ENCODE measurements at places on chromosomes 5 and 9.

DNA sequence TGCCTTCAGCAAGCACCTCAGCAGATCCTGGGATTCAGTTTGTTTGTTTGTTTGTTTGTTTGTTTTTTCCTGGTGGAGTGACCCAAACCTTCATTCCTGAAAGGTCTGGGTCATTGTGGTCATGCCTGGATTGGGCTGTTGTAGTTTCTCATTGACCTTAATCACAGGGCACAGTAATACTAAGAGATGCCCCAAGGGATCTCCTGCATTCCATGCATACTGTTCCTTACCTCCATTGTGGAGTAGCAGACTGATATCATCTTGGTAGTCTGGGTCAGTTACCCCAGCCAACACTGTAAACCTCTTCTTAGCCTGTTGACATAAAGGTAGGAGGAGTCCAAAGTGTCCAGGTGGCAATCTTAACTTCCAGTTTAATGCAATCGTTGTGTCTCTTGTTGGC is 1466.7 kb upstream of the CDH9 start:
- DNase-seq: no peak

DNA sequence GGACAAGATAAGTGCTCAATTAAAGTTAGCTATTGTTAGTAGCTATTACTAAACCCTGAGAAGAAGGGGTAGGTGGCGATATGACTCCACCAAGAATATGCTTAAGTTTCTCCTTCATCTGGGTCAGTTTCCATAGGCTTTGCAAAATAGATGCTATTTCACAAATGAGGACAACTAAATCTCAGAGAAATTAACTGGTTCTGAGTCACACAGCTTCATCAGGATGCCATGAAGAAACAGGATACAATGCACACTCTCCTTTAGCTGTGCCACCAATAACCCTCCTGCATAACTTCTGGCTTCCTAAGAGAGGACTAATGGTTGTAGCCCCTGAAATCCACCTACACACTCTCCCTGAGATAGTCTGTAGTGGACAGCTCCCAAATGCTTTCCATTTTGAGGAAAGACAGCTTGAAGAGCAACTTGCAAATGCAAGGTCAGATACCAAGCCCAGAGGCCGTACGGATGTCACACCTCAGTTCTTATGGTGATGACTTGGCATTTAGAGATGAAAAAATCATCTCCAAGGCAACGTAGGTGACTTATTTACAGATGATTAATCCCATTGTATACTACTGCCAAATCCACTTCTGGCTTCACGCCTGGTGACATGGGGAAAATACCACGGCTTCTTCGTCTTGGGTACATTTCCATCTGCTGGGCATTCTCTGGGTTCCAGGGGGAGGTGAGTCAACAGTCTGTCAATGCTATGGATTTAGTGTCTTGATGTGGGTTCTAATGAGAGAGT is 251.4 kb upstream of the IL12B start:
- DNase-seq: no peak

DNA sequence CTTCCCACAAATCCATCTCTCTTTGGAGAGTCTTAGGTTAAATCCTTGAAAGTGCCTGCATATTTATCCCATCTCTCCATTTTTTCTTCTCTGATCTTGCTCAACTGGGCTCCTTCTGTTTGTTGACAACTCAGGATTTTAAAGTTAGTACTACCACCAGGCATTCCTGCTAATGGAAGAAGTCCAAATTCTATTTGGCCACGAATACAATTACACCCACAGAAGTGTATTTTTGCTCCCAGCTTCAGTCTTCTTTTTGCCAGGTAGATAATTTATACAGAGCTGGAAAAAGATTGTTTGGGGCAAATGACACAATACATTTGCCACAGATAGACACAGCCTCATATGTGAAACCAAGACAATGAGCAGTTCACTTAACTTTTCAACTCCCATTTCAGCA is 74.8 kb downstream of the CETN3 start:
- no peak for DNase-seq

DNA sequence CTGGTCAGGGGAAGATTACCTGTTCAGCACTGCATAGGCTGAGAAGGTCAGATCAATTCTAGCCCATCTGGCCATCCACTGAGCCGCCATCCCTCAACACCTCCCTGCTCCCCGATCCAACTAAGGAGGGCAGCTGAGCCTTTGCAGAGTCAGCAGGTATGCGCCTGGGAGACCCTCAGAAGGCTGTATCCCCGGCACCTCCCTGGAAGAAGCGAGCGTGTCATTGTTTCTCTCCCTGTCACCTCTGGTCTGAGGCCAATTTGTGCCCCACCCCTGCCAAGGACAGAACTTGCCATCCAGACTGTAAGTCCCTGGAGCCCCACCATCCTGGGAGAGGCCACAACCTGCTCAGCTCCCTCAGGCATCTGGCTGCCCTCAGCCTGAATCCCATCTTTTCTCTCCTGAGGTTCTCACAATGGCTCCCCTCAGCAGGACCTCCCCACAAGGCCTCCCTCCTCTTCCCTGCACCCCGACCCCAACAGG is 2.6 kb downstream of the CLTB start:
- DNase-seq: no peak

GRCh38 chr9:97578846-97579245 is 54.3 kb downstream of the TSTD2 start:
- no peak for DNase-seq

GRCh38 chr9:112061152-112061740 is 113.9 kb downstream of the SUSD1 start:
- DNase-seq: no peak

DNA sequence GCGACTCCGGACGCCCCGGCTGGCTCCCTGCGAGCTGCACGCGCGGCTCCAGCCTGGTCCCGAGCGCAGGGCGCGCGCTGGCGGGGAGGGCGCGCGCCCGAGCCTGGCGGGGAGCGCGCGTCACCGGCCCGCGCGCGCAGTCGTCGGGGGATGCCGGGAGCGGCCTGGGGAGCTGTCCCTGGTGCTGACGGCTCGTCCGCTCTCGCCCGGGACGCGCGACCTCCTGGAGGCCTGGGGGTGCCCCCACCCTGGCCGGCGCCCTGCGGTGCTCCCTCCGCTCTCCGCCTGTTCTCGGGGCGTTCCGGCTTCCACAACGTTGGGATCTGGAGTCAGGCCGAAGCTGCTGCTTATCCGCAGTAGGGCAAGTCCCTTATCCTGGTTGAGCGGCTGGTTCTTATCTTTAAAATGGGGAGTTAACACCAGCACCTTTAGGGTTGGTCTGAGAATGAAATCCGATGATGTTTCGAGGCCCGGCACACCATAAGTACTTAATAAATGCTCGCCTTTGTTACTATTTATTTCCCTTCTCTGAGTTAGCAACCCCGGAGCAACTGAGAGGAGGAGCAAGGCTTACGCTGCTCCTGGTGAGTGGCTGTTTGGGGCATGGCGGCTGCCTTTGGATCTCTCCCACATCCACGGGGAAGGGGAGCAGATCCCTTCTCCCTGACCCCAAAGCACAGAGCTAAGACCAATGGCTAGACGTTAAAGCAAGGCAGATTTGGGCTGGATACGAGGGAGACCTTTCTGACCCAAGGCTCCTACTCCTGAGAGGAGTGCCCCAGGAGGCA is at the start of gene FAM163B:
Gene FAM163B, minus strand, starts transcription at position 79 of the 788 bp plus-strand sequence. CDS start 29,166 bp downstream, outside the sequence.
- DNase-seq: no peak

DNA sequence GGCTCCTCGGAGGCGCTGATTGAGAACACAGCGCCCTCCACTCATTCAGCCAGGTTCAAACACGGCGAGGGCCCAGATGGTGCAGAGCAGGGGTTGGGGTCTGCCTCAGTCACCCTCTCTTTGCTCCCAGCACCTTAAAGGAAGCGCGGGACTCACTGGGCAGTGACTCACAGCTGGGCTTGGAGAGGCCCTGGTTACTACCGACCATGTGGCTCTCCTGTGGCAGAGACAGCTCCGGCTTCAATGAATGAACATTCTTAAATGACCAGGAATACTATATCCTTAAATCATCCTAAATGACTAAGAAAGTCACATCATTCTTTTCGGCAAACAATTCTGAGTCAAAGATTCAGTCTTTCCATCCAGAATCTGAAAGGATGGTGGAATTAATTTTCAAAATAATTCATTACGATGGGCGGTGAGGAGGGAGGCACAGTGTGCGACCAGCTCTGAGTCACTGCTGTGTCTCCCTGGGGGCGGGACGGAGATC is 1.6 kb upstream of the INPP5E start:
- no peak for DNase-seq

DNA sequence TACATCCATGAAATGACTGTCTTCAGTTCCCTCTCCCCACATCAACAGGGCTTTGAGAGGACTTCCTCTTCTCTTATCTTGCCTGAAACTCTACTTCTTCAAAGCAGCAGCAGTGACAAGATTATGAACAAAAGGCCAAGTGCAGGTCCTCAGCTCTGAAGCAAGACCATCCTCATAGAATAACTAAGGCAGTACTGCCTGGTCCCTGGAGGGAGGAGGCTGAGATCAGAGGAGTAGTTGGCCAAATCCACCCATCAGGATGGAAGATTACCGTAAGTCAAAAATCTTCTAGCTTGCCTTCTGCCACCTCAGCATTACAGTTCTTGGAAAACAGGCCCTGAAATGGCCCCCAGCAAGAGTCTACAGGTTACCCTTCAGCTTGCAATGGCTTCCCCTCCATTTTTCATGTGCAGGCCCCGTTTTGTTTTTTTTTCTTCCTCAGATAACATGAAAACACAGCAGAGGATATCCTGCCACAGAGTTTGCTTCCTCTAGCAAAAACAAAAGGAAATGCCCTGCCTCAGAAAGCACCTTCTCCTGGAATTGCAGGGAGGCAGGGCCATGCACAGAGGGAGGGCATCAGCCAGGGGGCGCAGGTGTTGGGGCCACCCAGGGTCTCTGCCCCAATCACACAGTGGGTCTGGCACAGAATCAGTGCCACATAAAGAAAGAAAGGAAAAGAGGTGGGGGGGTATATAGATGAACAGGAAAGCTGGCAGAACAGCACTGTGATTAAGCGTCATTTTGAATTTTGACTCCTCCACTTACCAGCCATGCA is 40.0 kb downstream of the KLHL3 start:
- DNase-seq: no peak

DNA sequence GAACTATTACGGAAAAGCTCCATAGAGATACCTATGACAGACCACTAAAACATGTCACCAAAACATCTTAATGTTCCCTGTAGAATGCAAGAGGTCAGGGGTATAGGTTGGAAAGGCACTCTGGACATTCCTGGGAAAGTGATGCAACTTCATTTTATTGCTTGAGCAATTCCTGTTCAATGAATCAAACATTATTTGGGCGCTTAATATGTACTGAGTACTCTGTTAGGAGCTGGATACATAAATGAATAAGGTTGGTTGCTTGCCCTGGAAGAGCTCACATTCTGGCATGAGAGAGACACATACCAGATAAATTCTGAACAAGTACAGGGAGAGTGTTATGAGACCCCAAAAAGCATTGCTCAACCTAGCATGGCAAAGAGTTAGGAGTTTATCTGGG is 408.9 kb upstream of the DMAC1 start:
- no peak for DNase-seq

DNA sequence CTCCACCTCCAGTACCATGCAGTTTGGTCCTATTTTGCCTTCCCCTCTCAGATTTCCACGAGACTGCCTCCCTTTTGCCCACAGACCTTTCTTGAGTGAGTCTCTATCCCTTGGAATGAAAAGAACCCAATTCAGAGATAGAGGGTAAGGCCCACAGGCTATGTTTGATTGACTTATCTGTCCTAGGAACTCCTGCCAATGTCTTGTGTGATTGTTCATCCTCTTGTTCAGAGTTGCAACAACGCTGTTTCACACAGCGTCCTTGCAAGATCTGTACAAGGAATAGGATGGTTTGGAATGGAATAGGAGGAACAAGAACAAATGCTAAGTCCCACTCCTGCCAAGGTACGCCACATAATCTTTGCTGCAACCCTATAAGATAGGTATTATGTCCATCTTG is 142.2 kb upstream of the ABCA1 start:
- no peak for DNase-seq

DNA sequence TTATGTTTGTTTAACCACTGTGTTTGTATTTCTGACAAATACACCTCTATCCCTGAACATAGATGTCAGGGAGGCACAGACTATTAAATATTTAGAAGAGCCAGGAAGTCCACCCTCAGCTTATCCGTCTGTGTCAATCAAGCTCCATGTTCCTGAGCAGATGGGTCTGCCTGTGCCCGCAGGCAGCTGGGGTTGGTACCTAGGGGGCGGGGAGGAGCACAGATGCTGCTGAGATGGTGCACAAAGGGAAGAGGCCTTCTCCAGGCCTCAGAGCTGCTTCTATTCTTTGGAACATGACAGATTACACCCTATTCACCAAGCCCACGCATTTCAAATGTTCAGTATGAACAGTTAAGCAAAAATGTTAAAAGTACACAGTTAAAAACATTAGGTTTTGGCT is 142.1 kb downstream of the EPB41L4A start:
- DNase-seq: no peak

DNA sequence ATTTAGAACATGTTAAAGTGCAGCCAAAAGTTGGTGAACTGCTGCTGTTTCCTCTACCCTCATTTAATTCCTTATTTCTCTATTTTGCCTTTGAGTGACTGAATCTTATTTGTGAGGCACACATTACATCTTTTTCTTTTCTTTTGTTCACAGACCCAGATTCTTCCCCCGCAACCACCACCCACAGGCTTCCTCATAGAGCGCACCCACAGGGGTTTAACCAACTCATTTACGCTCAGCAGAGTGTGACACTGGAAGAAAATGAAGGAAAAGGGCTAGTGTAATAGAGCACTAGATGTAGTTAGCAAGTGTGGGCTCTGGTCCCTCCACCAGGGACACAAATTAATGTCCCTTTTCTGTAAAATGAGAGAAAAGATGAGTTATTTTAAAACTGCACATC is 200.7 kb downstream of the PARP8 start:
- no peak for DNase-seq

DNA sequence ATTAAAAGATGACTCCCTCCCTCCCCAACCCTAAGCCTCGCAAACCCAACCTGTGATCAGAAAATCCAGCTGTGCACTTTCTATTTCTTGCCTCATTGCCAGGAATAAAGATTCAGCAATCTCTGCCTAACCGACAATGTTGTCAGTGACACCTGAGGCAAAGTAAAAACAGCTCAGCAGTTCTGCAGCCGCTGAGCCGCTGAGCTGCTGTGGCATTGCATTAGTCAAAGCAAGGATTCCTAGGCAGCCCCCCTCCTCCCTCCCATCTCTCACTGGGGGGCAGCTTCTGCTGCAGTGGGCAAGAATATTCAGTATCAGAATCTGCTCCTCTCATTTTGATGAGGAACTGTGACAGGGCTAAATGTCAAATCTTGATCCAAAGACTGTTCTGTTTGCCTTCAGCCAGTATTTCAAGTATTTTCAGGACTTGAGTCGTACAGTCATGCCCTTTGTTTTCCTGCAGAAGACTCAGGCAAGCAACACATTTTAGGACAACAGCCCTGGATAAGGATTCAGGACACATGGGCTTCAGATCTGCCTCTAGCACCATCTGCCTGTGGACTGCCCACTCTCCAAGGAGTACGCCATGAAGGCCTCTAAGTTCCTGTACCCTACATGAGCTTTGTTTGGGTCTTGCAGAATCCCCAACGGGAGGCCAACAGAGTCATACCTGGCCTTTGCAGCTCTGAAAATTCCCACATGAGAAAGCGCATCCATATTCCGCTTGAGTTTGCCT is 41.1 kb upstream of the DAP start:
- no peak for DNase-seq

- DNase-seq: no peak
These were observed 102.4 kb downstream of the SMIM23 start for GRCh38 chr5:171888051-171888481.

- no peak for DNase-seq
These were observed 115.8 kb upstream of the LIFR start for GRCh38 chr5:38672059-38672788.

GRCh38 chr5:134275822-134276221 is 49.9 kb upstream of the PPP2CA start:
- no peak for DNase-seq
